ENCODE measurements at places on chromosomes 7 and 10. TPM values are rescaled to one million over a fixed set of nuclear protein-coding genes. Genes with fewer than 3 reads are reported as not detected.

The TFPI2 gene
- 1,067 TPM for total RNA-seq

The OR9A2 gene
- not detected for total RNA-seq

The CHPF2 gene
- 110 TPM for total RNA-seq

The OPN4 gene
- total RNA-seq, result not detected

The PILRA gene
- total RNA-seq, result 1.1 TPM

Measured in cardiac atrium fibroblast (primary cell).